Ecto neural progenitor cell (in vitro differentiated cells): ENCODE measurements at places on chromosomes 5 and 9.
A peak's percentile ranks its signal among the peaks of the same experiment; 100 is the strongest.

GRCh38 chr5:167840527-167841130 lies 450.8 kb upstream of the WWC1 start:
- no peak for DNase-seq

DNA sequence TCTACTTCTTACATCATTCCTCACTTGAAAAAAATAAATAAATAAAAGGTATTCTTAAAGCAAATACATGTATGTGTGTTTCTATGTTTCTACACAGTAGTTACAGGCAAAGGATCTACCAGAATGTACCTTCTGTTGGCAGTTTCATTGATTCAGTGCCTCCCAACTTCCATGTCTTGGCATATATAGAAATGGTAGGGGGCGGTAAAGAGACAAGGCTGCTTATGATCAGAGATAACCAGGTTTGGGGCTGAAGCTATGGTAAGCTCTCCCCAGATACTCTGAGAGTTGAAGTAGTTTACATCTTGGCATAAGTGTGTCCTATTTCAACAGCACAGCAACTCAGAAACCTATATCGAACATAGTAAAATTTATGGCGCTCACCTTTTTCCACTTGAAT lies 1075.4 kb upstream of the C9orf72 start:
- no peak for DNase-seq

DNA sequence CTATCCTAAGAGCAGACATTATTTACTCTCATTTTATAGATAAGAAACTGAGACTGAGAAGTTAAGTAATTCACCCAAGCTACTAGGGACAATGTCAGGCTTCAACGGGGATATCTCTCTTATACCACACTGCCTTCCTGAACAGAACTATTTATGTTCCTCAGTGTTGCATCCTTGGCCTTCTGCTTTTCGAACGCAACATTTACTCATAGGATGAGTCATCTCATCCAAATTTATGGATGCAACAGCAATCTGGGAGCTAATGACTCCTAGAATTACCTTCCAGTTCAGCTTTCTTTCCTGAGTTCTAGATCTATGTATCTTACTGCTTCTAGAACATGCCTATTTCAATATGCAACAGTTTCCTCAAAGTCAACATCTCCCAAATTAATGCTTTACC lies 103.6 kb upstream of the PAM start:
- no peak for DNase-seq

GRCh38 chr9:93093127-93093876 lies 2.7 kb upstream of the CARD19 start:
- DNase-seq: no peak

GRCh38 chr9:967903-968641 lies 8.4 kb upstream of the DMRT3 start:
- DNase-seq: peak; percentile 72

- DNase-seq: peak; percentile 61
Observed at GRCh38 chr9:6632516-6633183, 12.9 kb downstream of the GLDC start.

- DNase-seq: no peak
Observed at GRCh38 chr5:144369006-144369405, 198.3 kb downstream of the KCTD16 start.

DNA sequence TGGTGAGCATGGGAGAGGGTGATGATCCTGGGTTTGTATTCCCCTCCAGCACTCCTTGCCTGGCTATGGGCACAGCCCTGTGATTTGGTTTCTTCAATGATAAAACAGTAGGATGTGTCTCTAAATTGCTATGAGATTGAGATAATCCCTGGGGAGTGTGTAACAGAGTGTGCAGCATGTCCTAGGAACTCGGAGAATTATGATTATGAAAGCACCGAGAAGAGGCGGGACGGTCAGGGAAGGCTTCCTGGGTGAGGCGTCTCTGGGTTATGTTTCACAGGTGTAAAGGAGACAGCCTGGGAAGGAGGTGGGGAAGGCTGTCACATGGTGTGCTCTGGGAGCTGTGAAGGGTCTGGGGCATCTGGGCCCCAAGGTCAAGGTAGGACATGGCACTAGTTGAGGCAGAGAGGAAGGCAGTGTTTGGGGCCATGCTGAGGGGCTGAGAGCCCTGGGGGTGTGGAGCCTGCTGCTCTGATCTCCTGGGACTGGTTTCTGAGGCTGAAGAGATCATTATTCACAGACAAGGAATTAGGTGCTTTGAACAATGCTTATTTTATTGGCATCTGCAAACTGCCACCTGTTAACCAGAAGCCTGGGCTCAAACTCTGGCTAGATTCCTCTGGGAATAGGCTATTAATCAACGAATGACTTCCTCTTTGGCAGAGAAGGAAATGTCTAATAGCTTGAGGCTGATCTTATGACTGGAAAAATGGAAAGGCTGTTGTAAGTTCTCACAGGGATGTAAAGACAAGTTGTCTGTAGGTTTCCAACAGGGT lies 73.8 kb upstream of the IL12B start:
- no peak for DNase-seq

GRCh38 chr5:100161868-100162267 lies 373.3 kb upstream of the FAM174A start:
- DNase-seq: no peak

- DNase-seq: no peak
Observed at GRCh38 chr9:90098408-90098807, 493.6 kb downstream of the GADD45G start.

GRCh38 chr5:150342583-150342982 lies 14.9 kb upstream of the TCOF1 start:
- no peak for DNase-seq

- DNase-seq: no peak
Observed at GRCh38 chr9:83639266-83639665, 16.3 kb downstream of the IDNK start.

DNA sequence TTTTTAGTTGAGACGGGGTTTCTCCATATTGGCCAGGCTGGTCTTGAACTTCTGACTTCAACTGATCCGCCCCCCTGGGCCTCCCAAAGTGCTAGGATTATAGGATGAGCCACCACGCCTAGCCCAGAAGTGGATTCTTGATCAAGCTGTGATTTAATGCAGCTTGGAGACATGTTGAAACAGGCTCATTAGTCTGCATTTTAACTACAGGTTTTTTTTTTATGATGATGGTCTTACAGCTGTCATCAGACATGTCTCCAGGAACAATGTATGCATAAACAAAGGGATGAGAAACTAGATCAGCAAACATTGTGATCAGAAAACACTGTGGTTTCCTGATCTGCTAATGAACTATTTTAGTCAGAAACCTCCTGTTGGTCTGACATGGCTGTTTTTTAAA lies 30.0 kb upstream of the PLPP1 start:
- no peak for DNase-seq

GRCh38 chr9:110579862-110580219 lies 300 bp upstream of the SVEP1 start:
- peak; percentile 58 for DNase-seq

GRCh38 chr5:19532936-19533335 lies 455.1 kb downstream of the CDH18 start:
- no peak for DNase-seq

GRCh38 chr9:127559247-127559680 lies 52.8 kb upstream of the STXBP1 start:
- DNase-seq: no peak

DNA sequence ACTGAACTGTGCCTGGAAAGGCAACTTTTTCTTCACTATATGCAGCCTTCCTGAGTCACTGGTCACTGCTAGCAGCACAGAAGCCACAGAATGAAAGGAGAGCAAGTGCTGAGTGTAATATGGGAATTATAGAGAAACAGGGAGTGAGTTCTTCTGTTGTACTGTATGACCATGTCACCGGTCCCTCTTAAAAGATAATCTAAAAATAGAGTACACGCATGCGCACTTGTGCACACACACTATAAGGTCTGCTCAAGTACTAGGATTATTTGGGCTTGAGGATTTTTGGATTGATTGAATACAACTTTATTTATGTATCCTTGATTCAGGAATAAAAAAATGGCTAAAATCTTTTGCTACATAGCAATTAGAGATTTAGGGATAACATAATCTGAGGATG lies 571.9 kb downstream of the PDE4D start:
- DNase-seq: no peak

- DNase-seq: no peak
Observed at GRCh38 chr5:2916076-2916682, 164.7 kb upstream of the IRX2 start.

DNA sequence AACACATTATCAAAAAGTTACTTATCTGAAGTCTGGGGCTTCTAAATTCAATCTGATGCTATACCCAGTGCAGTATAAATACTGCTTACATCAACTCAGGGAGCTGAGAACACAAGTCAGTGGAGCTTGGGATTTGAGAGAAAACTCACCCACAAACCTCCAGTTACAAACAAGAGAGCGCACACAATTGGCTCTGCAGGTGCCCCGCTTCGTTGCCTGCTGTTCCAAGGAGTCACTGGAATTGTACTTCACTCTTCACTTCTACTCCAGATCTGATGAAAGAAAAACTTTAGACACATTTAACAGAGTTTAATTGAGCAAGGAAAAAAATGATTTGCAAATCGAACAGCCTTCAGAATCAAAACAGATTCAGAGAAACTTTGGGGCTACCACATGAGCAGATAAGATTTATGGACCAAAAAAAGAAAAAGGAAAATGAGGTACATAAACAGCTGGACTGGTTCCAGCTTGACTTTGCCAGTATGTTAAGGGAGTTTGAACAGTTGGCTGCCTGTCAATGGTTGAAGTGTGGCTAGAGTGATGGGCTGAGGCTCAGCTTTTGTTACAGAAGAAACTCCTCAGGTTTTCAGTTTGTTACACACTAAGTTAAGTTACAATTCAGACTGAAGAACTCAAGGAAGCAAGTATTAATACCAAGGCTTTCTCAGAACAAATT lies 156.6 kb downstream of the AOPEP start:
- no peak for DNase-seq

- no peak for DNase-seq
Observed at GRCh38 chr9:137851516-137852267, 25.9 kb upstream of the CACNA1B start.

GRCh38 chr9:114108016-114108833 lies 9.1 kb upstream of the KIF12 start:
- peak; percentile 93 for DNase-seq

GRCh38 chr9:3660936-3661335 lies 135.1 kb upstream of the RFX3 start:
- DNase-seq: no peak

GRCh38 chr5:123732257-123732656 lies 220.3 kb downstream of the CSNK1G3 start:
- no peak for DNase-seq

- DNase-seq: no peak
Observed at GRCh38 chr5:96294884-96295202, 138.2 kb downstream of the PCSK1 start.

GRCh38 chr9:91758491-91758981 lies 191.5 kb downstream of the ROR2 start:
- peak; percentile 80 for DNase-seq

DNA sequence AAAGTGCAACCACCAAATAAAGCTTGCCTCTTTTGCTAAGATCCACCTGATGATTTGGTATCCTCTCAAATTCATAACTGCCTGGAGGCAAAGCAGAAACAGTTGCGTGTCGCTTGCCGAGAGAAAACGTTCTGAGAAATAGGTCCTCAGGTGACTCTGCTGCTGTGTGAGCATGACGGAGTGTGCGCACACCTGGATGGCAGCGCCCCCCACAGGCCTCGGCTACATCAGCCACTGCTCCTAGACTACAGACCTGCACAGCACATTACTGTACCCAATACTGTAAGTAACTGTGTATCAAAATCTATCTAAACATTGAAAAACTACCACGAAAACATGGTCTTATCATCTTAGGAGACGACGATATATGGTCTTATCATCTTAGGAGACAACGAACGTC lies 87.4 kb downstream of the CAMSAP1 start:
- no peak for DNase-seq

DNA sequence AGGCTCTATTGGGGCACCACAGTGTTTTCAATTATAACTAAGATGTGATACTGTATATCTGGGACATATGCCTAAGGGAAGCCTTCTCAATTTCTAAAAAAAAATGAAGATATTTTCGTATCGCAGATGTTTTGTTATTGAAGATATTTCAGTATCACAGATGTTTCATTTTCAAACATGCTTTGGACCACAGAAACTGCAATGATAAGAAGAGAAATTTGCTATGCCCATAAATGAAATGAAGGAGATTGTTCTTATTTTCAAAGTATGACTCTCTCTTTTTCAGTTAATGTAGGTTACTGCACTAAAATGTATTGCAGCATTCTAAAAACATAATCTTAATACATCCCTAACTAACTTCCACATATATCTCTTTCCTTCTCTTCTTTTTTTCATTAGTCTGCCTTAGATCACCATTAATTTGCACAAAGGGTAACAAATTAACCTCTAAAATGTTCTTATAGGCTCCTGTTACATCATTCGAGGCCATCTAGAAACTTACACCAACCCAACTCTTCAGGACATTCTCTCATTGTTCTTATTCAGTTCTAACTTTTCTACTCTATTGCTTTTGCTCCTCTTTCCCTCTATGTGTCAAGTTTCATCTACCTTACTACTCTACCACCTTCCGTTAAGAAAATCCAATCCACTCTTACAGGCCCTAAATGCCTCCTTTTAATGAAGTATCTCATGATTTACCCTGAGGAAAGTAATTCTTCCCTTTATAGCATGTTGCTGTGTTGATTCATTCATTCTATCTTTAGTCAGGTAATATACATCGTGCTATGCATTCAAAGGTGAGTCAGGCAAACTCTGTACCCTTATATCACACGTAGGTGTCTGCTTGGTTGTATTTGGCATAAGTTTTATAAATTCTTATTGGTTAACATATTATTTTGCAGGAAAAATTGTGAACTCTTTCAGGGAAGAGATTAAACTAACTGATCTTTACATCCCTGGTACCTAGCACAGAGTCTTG lies 70.5 kb downstream of the ST8SIA4 start:
- DNase-seq: no peak

GRCh38 chr9:92432350-92432749 lies 8.1 kb upstream of the OMD start:
- DNase-seq: no peak

- DNase-seq: no peak
Observed at GRCh38 chr5:122008061-122008460, 46.3 kb downstream of the SRFBP1 start.

DNA sequence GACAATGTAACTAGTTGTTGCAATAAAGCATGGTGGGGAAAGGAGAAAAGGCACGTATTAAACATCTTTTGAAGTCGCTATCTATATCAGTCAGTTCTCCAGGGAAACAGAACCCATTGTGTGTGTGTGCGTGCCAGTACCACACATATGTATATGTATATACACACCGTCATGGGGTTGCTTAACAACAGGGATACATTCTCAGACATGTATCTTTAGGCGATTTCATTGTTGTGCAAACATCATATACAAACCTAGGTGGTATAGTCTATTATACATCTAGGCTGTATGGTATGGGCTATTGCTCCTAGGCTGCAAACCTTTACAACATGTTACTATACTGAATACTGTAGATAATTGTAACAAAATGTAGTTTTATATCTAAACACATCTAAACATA lies 2.3 kb downstream of the CDKN2B-AS1 start:
- DNase-seq: no peak

DNA sequence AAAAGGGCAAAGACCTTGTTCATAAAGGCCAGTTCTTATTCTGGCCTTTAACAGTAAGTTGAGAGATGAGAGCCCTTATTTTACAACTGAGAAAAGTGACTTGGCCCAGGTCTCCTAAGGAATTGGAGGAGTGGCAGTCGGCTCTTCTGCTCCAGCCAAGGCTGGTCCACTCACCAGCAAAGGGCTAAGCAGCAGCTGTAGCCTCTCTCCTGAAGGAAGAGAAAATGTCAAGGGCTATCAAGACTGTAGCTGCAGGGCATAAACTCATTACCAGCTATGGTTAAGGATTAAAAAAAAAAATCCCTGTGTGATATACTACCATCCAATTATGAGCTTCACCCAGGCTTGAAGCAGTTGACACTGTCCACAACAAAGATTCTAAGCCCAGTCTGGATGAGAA lies 138.6 kb upstream of the RAD23B start:
- no peak for DNase-seq

GRCh38 chr5:170173647-170174046 lies 59.1 kb upstream of the C5orf58 start:
- DNase-seq: no peak
